ENCODE measurements at places on chromosomes 1 and 21. TPM values are rescaled to one million over a fixed set of nuclear protein-coding genes. Genes with fewer than 3 reads are reported as not detected.

DNA sequence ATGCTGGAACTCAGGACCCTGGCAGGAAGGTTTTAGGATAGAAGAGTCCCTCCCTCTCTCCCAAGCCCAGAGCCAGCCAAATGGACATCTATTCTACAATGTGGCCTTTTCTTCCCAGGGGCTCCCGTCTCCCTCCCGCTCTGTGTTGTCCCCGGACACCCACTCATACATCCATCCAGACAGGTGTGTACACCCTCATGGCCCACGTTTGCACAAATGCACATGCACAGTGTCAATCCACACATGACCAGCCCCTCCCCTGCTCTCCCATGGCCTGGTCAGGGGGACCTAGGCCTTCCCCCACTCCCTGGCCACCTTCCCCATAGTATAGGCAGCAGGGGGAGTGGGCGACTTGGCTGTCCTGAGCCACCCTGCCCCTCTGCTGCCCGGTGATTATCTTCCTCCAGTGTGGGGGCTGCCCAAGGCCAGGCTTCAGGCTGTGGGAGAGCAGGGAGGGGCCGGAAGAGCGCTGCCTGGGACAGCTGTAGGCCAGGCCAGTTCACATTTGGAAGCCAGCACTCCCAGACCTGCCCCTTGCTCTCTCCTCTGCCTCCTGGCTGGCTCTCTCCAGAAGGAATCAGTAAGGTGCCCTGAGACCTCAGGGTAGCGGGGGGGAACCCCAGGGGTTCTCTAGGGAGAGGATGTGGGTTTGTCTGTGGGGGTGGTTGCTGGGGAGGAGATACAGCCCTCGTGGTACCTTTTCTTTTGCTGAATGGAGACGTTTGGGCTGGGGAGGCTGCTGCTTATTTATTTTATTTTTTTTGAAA, 4.1 kb upstream of the PTPN7 start:
- no peaks in the 10 kb centered on the region for H3K36me3 ChIP-seq
- H3K27ac ChIP-seq = no peak overlapping the region
- no peaks in the 10 kb centered on the region for H3K27me3 ChIP-seq
- H3K4me3 ChIP-seq = peak overlapping the region; percentile 22
- H3K4me1 ChIP-seq = peaks cover 73% of the 10 kb centered on the region

DNA sequence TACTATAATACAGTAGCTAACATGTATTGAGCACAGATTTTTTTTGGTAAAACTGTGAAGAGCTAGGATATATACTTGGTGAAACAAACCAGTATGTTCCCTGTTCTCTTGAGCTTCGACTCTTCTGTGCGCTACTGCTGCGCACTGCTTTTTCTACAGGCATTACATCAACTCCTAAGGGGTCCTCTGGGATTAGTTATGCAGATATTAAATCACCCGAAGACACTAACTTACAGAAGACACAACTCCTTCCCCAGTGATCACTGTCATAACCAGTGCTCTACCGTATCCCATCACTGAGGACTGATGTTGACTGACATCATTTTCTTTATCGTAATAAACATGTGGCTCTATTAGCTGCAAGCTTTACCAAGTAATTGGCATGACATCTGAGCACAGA, 24.7 kb downstream of the LGALS8 start:
- no peak overlapping the region for H3K27ac ChIP-seq
- no peak overlapping the region for H3K4me3 ChIP-seq
- H3K36me3 ChIP-seq = peaks cover 98% of the 10 kb centered on the region

GRCh38 chr1:193025218-193025617, 33.9 kb downstream of the UCHL5 start:
- H3K27me3 ChIP-seq = no peaks in the 10 kb centered on the region
- DNase-seq = no peak
- no peak overlapping the region for H3K27ac ChIP-seq
- H3K4me1 ChIP-seq = no peaks in the 10 kb centered on the region
- H3K36me3 ChIP-seq = peaks cover 31% of the 10 kb centered on the region

DNA sequence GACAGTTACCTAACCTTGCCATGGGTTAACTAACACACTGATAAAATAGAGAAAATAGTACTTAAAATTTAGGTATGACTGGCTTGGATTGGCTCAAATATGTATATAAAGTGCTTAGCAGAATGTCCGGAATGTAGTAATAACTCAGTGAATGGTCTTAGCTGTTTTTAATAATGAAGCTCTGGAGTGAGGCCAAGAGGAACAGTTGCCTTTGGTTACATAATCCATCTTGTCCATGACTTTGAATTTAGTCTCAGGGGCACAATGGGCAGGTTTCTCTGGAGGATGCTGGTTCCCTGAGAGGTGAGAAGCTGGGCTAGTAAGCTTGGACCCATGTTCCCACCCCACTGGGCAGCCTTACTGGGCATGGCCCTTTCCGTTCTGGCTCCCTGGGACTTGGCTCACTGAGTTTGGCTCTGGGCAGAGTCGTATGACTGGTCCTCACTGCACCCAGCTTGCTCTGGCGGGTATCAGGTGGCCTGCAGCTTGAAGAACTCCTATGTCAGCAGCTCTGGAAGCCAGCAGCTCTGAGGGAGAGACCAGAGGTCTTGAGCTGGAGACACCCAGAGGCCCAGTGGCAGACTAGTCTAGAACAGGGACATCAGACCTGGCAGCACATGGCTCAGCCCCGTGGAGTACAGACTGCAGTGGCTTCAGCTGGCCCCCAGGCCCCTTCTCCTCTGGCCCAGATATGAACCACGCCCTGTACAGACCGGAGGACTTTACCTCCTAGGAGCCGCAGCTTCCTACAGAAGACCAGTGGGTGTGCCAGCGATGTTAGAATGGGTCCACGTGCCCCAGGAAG, 40.4 kb downstream of the TENT5C start:
- no peaks in the 10 kb centered on the region for H3K36me3 ChIP-seq
- DNase-seq = no peak
- peaks cover 35% of the 10 kb centered on the region for H3K4me1 ChIP-seq
- no peak overlapping the region for H3K4me3 ChIP-seq
- no peak overlapping the region for H3K27ac ChIP-seq

DNA sequence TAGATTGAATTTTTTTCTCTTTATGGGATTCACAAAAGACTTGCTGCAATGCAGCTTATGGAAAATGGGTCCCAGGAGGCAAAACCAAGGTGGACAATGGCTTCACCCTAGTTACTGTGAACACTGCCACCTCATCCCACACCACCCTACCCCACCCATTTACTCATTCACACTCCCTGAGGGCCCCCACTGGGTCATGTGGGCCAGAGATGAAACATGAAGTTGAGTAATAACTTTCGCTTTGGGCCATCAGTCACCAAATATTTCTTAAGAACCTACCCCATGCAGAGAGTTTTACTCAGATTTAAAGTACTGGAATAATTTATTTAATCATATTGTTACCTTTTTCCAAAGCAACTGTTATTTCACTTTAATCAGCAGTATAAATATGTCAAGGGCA, 191.8 kb downstream of the TPR start:
- no peaks in the 10 kb centered on the region for H3K4me1 ChIP-seq
- no peak overlapping the region for H3K27ac ChIP-seq
- no peak for DNase-seq
- no peak overlapping the region for H3K4me3 ChIP-seq
- H3K36me3 ChIP-seq = no peaks in the 10 kb centered on the region

DNA sequence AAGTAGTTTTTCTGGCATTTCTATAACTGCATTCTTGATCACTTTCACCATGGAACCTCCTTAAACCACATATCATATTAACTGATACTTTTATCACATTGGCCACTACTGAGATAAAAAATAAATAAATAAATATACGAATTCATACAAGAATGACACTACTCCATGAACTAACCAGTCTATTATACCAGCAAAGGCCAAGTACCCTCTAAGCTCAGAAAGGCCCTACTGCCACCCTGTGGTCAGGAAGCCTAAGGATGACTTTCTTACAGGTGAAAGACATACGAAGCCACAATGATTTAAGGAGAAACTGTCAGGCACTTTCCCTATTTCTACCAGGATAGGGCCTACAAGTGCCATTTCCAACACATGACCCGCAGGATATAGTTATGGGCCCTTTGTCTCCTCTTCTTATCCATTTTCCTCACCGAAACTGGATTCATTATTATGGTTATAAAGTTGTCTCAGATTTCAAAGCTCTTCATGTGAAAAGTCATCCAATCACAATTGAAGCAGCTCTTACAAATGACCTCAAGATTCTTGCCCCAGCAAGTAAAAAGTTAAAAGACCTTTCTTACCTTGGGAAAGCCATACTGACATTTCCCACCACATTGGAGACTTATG, 23.9 kb downstream of the DNAJC8 start:
- DNase-seq = peak; percentile 47
- H3K27me3 ChIP-seq = no peaks in the 10 kb centered on the region
- no peak overlapping the region for H3K4me3 ChIP-seq
- H3K4me1 ChIP-seq = no peaks in the 10 kb centered on the region

DNA sequence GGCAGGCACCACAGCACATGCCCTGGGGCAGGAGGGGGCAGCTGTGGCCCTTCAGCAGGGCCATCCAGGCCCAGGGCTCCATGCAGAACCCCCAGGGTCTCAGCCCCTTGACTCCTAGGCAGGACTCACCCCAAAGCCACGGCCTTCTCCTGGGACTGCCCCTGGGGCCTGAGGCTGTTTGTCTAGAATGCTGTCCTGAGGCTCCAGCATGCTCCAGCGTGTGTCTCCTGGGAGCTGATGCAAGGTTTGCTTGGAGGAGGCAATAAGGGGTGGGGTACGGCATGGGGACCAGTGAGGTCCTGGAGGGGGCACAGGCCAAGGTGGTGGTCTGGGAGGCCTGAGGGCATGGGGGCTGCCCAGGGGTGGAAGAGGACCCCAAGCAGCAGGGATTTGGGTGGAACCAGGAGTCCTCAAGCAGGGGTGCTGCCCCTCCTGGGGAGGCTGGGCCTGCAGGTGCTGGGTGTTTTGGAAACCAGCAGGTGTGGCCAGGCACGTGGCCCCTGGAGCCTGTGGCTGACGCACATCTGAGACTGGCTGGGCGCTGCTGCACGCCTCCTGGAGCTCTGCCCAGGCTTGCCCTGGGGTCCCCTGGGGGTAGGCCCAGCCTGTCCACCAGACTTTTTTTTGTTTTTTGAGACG, 7.8 kb upstream of the CALML6 start:
- no peak overlapping the region for H3K4me3 ChIP-seq
- peaks cover 30% of the 10 kb centered on the region for H3K4me1 ChIP-seq
- H3K27me3 ChIP-seq = no peaks in the 10 kb centered on the region
- no peak overlapping the region for H3K27ac ChIP-seq
- DNase-seq = no peak

MYCBP gene
- total RNA-seq = 1.5 TPM

SPRR1A gene
- total RNA-seq = not detected
